SW 1271 (cell line): ENCODE measurements at places on chromosomes 2 and 18.

GRCh38 chr2:29618024-29618423 lies 303.4 kb downstream of the ALK start:
- no peak for DNase-seq

GRCh38 chr18:32021756-32022564 lies 3.3 kb downstream of the RNF125 start:
- no peak for DNase-seq

DNA sequence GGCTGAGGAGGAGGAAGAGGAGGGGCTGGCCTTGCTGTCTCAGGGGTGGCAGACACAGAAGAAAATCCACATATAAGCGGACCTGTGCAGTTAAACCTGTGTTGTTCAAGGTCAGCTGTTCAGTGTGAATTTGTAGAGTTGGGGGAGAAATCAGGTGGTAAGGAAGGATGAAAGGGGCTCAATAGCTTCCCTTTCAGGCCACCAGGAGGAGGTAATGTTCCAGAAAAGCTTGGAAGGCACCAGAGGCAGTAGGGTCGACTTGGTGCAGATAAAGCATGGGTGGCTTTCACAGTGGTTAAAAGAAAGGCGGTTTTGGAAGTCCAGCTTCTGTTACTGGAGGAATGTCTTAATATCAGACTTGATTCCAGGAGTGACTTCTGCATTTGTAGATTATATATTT lies 167.4 kb downstream of the THSD7B start:
- DNase-seq: no peak

DNA sequence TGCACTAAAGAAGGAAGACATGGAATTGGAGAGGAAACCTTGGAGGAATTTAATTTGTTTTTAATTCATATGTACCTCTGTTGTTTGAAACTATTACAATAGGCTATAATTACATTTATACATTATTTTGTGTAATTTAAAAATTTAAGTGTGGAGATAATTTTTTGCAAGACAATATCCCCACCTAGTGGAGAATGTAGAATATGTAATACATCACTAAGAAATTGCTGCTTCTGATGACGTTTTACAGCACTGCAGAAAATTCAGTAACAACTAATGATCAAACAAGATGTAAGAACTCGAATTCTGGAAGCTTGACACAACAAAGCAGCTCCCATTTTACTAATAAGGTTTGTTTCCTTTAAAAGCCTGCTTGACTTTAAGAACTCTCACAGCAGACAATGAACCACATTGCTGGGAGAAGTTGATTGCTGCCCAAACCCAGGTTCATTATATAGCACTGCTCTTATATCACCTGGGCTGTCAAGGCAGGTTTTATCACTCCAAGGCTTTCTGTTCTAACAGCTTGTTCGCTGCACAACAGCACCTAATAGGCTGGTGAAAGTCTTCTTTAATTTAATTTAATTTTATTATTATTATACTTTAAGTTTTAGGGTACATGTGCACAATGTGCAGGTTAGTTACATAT lies 53.4 kb downstream of the THADA start:
- DNase-seq: no peak

DNA sequence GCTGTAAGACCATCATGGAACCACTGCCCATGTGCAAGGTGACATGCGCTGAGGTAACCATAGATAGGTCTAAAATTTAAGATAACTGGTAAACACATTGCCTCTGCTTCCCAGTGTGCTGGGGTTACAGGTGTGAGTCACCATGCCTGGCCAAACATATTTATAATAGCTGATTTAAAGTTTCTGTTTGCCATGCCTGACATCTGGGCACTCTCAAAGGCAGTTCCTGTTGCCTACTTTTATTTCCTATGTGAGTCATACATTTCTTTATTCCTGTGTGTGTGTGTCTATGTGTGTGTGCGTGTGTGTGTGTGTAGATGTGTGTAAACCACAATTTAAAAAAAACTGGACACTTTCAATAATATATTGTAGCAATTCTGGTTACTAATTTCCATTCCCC lies 415.2 kb upstream of the NETO1 start:
- DNase-seq: no peak

GRCh38 chr2:147247749-147248148 lies 597.1 kb upstream of the ACVR2A start:
- no peak for DNase-seq

DNA sequence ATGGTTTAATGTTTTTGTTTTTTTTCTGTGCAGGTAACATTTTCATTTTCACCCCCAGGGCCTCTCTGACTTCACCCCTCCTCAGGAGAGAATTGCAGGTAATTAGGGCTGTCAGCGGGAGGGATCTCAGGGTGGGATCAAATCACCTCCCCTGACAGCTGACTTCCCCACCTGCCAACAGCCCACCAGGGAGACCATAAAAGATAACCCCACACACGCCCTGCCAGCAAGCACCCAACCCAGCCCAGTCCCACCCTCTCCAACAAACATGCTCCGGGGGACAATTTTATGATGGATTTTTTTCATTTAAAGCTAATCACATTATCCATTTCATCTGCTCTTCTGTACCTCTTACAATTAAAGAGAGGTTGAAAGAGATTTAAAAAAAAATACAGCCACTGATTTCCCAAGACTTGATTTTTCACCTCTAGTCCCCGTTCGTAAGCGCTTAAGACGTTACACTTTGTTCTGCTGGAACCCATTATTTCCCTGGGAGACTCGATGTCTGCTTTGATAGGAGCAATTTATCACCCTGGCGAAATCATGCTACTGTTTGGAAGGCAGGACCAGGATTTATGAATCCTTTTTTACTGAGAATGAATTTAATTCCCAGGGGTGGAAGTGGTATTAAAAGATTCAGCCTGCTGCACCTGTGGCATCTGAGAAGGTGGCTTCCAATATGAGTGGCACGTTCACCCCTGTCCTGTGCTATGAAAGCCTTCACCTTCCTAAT lies 232.9 kb upstream of the ID2 start:
- DNase-seq: no peak

- DNase-seq: no peak
These were observed 2.8 kb downstream of the SCLY start for GRCh38 chr2:238063414-238064189.

DNA sequence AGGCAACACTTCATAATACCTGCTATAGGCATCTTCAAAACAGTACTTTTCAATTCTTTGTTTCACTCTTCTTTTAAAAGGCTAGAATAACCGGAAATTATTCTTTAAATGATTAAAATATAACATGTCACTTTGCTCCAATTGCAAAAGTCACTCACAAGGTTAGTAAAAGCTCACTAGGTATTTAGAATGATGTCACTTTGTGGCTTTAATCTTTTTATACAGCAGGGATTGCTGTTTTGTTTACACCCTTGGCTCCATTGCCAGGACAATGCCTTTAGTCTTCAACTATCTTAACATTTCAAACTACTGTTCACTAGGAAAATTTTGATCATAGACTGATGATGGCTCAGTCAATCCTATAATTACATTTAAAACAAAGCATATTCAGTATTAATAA lies 157.1 kb downstream of the BAZ2B start:
- no peak for DNase-seq

GRCh38 chr18:334575-335132 lies 66.8 kb upstream of the THOC1 start:
- no peak for DNase-seq

DNA sequence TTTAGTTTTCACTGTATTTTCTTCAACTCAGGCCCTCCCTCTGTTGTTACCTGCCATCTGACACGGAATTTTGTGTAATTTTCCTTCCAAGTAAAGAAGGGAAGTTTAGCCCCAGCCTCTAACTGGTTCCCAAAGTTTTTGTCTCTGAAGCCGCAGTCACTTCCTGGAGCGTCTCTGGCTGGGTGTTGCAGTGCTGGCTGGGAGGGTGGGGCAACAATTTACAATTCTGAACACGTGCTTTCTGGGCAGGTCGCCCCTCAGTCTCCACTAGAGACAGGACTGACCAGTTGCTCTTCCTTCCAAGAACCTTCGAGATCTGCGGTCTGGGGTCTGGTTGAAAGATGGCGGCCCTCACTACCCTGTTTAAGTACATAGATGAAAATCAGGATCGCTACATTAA lies 3.5 kb downstream of the CNDP2 start:
- DNase-seq: peak; percentile 67

GRCh38 chr2:196915507-196916189 lies 10.9 kb downstream of the PGAP1 start:
- DNase-seq: no peak

GRCh38 chr2:95056461-95057459 lies 31.3 kb downstream of the MAL start:
- no peak for DNase-seq

DNA sequence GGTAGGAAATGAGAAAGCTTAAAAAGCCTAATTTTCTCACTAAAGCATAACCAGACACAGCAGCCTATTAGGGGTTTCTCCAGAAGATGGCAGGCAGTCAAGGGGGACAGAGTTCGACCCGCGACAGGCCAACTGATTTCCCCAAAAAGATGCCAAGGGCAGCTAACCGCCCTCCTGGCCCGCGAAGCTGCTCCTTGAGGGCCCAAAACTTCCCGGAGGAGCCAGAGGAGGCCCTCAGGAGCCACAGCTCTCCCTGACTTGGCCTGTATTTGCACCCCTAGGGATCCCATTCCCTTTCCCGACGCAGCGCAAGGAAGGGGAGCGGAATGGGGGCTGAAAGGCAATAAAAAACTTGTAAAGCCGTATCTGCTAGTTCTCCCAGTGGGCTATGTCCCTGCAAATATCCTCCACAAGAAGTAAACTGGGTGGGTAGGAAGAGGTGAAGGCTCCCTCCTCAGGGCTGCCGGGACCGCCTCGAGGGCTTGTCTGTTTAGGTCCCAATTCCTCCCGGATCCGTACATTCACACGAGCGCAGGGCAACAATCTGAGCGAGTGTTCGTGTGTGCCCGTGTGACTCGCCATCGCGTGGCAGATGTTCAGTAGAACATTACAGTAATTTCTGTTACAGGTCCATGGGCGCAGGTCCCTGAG lies 756 bp upstream of the NAGK start:
- DNase-seq: no peak

DNA sequence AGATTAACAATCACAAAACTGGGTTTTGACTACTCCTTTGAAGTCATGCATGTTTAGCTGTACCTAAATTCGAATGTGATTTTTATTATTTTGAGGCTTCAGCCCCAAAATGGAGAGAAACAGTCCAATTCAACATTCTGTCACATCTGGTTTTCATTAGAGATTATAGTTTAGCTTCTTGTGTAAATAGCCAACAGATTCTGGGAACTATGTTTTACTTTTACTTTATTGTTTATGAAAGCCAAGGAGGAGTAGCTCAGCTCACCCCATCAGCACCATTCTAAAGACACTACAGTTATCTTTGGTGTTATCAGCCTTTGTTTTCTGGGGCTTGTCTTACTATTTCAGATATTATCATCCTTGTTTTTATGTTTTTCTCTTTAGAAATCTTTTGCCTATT lies 465.0 kb upstream of the CWC22 start:
- DNase-seq: no peak

- DNase-seq: no peak
These were observed 120.7 kb upstream of the PXDN start for GRCh38 chr2:1864981-1865421.

GRCh38 chr18:8841781-8842485 lies 136.6 kb downstream of the MTCL1 start:
- no peak for DNase-seq
